Smooth muscle cell of the coronary artery (primary cell): ENCODE measurements at places on chromosomes 6 and 20. TPM values are rescaled to one million over a fixed set of nuclear protein-coding genes. Genes with fewer than 3 reads are reported as not detected.

The NNAT gene
- 0.23 TPM in 1 of 2 replicates, not detected in the other for total RNA-seq

The ZSCAN31 gene
- 16.8 and 21.2 TPM in 2 replicates for total RNA-seq

The CCN5 gene
- total RNA-seq: 1.5 and 533 TPM in 2 replicates

The RPL7L1 gene
- 43.6 and 81.3 TPM in 2 replicates for total RNA-seq

The MPIG6B gene
- total RNA-seq: not detected in 2 replicates

The CD93 gene
- total RNA-seq: 4.7 and 6.0 TPM in 2 replicates

The CTCFL gene
- total RNA-seq: not detected in 2 replicates

The TMC2 gene
- total RNA-seq: 0.23 TPM in 1 of 2 replicates, not detected in the other

The GJA10 gene
- not detected in 2 replicates for total RNA-seq

The LY6G6D gene
- total RNA-seq: not detected in 2 replicates

The AIF1 gene
- total RNA-seq: not detected in 2 replicates

The SMIM8 gene
- total RNA-seq: 3.1 and 4.1 TPM in 2 replicates

The HMGN4 gene
- 32.6 and 70.1 TPM in 2 replicates for total RNA-seq

The CST4 gene
- total RNA-seq: 0.60 TPM in 1 of 2 replicates, not detected in the other

The CDK19 gene
- total RNA-seq: 5.5 and 6.6 TPM in 2 replicates

The IMPG1 gene
- under 0.01 TPM in 1 of 2 replicates, not detected in the other for total RNA-seq

The PDE10A gene
- 1.9 and 13.0 TPM in 2 replicates for total RNA-seq

The SFTA2 gene
- total RNA-seq: not detected in 2 replicates

The FOXF2 gene
- total RNA-seq: 0.08 and 1.2 TPM in 2 replicates

The UNC93A gene
- not detected in 2 replicates for total RNA-seq

The C4A gene
- total RNA-seq: 3.7 and 23.1 TPM in 2 replicates

The LTV1 gene
- total RNA-seq: 11.8 and 19.4 TPM in 2 replicates

The BMP5 gene
- total RNA-seq: not detected in 2 replicates

The CHRNA4 gene
- total RNA-seq: not detected in 2 replicates

The OPRL1 gene
- 1.5 and 2.3 TPM in 2 replicates for total RNA-seq

The SLC17A1 gene
- total RNA-seq: not detected in 2 replicates

The HUS1B gene
- 0.68 and 1.1 TPM in 2 replicates for total RNA-seq

The FAM217A gene
- not detected in 2 replicates for total RNA-seq

The CPNE1 gene
- 160 and 220 TPM in 2 replicates for total RNA-seq

The GRM1 gene
- total RNA-seq: under 0.01 TPM in 2 replicates

The LPIN3 gene
- 4.0 and 5.4 TPM in 2 replicates for total RNA-seq

The GPR63 gene
- total RNA-seq: 0.08 and 0.23 TPM in 2 replicates

The SPACA1 gene
- total RNA-seq: not detected in 2 replicates

The TCF15 gene
- total RNA-seq: 0.12 TPM in 1 of 2 replicates, not detected in the other

The ERMARD gene
- total RNA-seq: 17.7 and 38.6 TPM in 2 replicates

The PKIB gene
- 0.45 and 1.4 TPM in 2 replicates for total RNA-seq

The RGS19 gene
- total RNA-seq: 5.6 and 11.7 TPM in 2 replicates

The WASF1 gene
- 4.7 and 5.2 TPM in 2 replicates for total RNA-seq

The ANKEF1 gene
- total RNA-seq: 0.30 and 1.2 TPM in 2 replicates

The HAO1 gene
- not detected in 2 replicates for total RNA-seq

The PLTP gene
- 21.9 and 59.8 TPM in 2 replicates for total RNA-seq

The GGTLC1 gene
- not detected in 2 replicates for total RNA-seq

The EYA4 gene
- under 0.01 and 3.3 TPM in 2 replicates for total RNA-seq

The NRSN1 gene
- total RNA-seq: not detected in 2 replicates

The PRND gene
- total RNA-seq: 0.35 TPM in 1 of 2 replicates, not detected in the other

The MYCT1 gene
- total RNA-seq: 0.47 and 9.5 TPM in 2 replicates

The C6orf58 gene
- total RNA-seq: not detected in 2 replicates

The CST5 gene
- not detected in 2 replicates for total RNA-seq
